CD4-positive, alpha-beta T cell treated with Interleukin-10 for 1 hour (primary cell): ENCODE measurements at places on chromosomes 7 and 10.

DNA sequence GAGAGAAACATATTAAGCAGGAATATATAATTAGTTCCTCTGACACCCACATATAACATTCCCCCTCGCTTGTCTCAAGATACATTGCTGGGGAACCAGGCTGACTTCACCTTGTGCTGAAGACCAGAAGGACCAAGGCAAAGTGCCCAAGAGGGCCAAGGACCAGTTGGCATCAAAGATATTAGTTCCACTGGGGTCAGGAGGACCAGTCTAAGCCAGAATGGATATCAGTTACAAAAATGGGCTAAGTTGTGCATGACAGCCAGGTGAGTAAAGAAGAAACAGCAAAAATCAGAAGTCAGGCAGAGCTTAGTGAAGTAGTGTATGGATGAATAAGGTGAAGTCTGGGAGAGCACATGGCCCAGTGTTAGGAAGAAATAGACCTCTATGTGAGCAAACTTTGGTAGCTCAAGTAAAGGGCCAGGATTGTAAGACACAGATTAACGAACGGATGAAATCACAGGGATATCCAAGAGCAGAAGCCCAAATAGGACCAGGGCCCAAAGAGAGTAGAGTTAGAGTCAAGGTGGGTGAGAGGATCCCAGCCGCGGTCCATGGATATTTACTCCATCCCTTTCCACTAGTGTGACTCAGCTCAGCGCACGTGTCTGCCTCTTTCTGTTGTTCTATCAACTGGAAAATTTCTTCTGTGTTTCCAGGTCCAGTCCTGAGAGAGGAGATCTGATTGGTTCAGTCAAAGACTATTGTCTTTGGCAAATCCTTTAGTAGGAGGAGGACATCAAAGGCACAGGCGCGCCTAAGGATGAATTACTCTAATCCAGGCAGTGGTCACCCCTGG, 5.0 kb downstream of the CALD1 start:
- no peak for DNase-seq

GRCh38 chr7:136883046-136883445, 14.6 kb downstream of the CHRM2 start:
- DNase-seq: no peak

- DNase-seq: no peak
Measured at GRCh38 chr7:92834507-92835260, 1.7 kb downstream of the CDK6 start.

- DNase-seq: no peak
Measured at GRCh38 chr10:96357038-96357620, 1.7 kb downstream of the OPALIN start.
